Esophagus squamous epithelium (tissue), 5 donors: ENCODE measurements at places on chromosomes 3 and 15. TPM values are rescaled to one million over a fixed set of nuclear protein-coding genes. Genes with fewer than 3 reads are reported as not detected.

SLC15A2 gene
- total RNA-seq = 4.9 TPM

DLEC1 gene
- total RNA-seq = not detected

IFT80 gene
- 10.8 TPM for total RNA-seq

CTNNB1 gene
- 430 TPM for total RNA-seq

STRC gene
- not detected for total RNA-seq

SENP8 gene
- 2.8 TPM for total RNA-seq

C3orf20 gene
- total RNA-seq = not detected

SPSB4 gene
- total RNA-seq = not detected

CORO2B gene
- total RNA-seq = 0.19 TPM

CACNA2D3 gene
- total RNA-seq = 3.4 TPM

CHRM5 gene
- not detected for total RNA-seq

SYNPR gene
- total RNA-seq = not detected

C3orf22 gene
- total RNA-seq = not detected

DNA sequence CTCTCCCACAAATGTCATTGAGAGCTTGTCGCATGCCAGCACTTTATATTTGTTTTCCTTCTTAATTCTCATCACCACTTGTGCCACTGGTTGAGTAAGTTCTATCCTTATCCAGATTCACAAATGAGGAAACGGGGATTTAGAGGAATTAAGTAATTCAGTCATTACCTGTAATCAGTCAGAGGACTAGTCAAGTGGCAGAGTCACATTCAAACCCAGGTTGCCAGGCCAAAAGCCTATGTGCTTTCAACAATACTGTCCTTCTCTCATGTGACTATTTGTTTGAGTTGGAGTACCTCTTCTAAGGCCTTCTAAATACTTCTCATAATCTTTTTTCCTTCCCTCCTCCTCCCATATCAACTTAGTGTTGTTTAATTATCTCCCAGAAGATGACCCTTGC, 76.9 kb downstream of the THRB start:
- H3K36me3 ChIP-seq = no peaks in the 10 kb centered on the region
- H3K4me1 ChIP-seq = peaks cover 9% of the 10 kb centered on the region
- H3K27me3 ChIP-seq = no peaks in the 10 kb centered on the region

GRCh38 chr15:38593524-38593923, 28.9 kb upstream of the RASGRP1 start:
- DNase-seq = no peak
- H3K4me3 ChIP-seq = no peak overlapping the region
- H3K4me1 ChIP-seq = peaks cover 7% of the 10 kb centered on the region
- no peaks in the 10 kb centered on the region for H3K36me3 ChIP-seq

DNA sequence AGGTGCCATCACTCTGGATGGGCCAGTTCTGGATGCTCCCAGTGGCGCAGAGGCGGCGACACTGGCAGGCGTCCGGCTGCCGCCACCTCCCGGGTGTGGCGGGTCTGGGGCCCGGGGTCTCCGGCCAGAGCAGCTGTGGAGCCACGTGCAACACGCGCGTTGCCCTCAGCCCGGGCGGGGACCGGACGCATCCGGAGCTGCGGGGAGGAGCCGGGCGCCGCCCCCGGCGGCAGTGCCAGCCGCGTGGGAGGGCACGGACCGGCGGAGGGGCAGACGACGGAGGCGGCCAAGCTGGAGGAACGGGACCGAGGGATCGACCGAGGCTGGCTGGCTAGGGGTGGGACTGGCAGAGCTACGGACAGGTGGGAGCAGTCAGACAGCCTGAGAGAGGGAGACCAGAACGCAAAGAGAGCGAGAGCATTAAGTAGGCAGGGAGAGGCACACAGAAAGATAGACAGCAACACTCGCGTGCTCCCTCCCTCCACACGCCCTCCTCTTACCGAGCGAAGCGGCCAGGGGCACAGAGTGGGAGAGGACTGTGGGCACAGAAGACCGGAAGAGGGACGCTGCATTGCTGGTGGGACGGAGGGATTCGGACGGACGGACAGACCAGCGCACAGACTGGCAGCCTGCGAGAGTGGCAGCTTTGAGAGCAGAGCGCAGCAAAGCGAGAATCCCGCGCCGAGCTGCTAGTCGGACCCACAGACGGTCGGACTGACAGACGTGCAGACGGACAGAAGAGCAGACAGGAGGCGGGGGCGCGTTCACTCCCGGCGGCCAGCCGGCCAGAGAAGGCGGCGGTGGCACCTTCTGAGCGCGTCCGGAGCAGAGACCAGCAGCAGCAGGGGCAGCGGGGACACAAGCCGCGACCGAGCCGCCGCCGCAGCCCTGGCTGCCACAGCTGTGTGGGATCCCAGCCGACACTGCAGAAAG, at the start of gene ARPP21:
TSS of gene ARPP21 (plus strand) at position 272 of the 933 bp plus-strand sequence. CDS start 42,227 bp downstream, outside the sequence.
- H3K4me3 ChIP-seq = peak within 1 kb of the TSS; percentile 2
- no peak within 1 kb of the TSS for H3K27ac ChIP-seq
- peaks cover 47% of the 10 kb centered on the region for H3K27me3 ChIP-seq
- no peak for DNase-seq
- H3K36me3 ChIP-seq = no peaks in the 10 kb centered on the region

- H3K27ac ChIP-seq = no peak overlapping the region
- H3K36me3 ChIP-seq = peaks cover 16% of the 10 kb centered on the region
- no peak for DNase-seq
- H3K4me1 ChIP-seq = no peaks in the 10 kb centered on the region
- no peaks in the 10 kb centered on the region for H3K27me3 ChIP-seq
These were observed 95.3 kb downstream of the SEC22A start for GRCh38 chr3:123296836-123297626.

- no peaks in the 10 kb centered on the region for H3K27me3 ChIP-seq
- no peaks in the 10 kb centered on the region for H3K36me3 ChIP-seq
- peak overlapping the region; percentile 80 for H3K4me3 ChIP-seq
- peak overlapping the region; percentile 89 for H3K27ac ChIP-seq
- DNase-seq = no peak
- H3K4me1 ChIP-seq = peaks cover 80% of the 10 kb centered on the region
These were observed 2.0 kb downstream of the MGLL start for GRCh38 chr3:127820221-127820825.

- H3K4me3 ChIP-seq = no peak overlapping the region
- H3K27me3 ChIP-seq = no peaks in the 10 kb centered on the region
- no peaks in the 10 kb centered on the region for H3K36me3 ChIP-seq
These were observed 175.0 kb downstream of the CFAP20DC start for GRCh38 chr3:58874795-58875194.

GRCh38 chr15:60496853-60497252, 17.9 kb upstream of the ICE2 start:
- peaks cover 76% of the 10 kb centered on the region for H3K36me3 ChIP-seq
- H3K27me3 ChIP-seq = no peaks in the 10 kb centered on the region
- H3K27ac ChIP-seq = no peak overlapping the region
- no peak for DNase-seq

- no peaks in the 10 kb centered on the region for H3K36me3 ChIP-seq
- no peaks in the 10 kb centered on the region for H3K27me3 ChIP-seq
- DNase-seq = no peak
These were observed 48.0 kb downstream of the EHHADH start for GRCh38 chr3:185205865-185206264.

- no peak overlapping the region for H3K4me3 ChIP-seq
- no peaks in the 10 kb centered on the region for H3K36me3 ChIP-seq
- no peak overlapping the region for H3K27ac ChIP-seq
- H3K4me1 ChIP-seq = no peaks in the 10 kb centered on the region
- DNase-seq = no peak
These were observed 1062.4 kb downstream of the FHIT start for GRCh38 chr3:60188803-60189202.

GRCh38 chr3:28835751-28836150, 445.1 kb upstream of the RBMS3 start:
- H3K36me3 ChIP-seq = no peaks in the 10 kb centered on the region
- no peaks in the 10 kb centered on the region for H3K4me1 ChIP-seq
- H3K27ac ChIP-seq = no peak overlapping the region
- H3K4me3 ChIP-seq = no peak overlapping the region

GRCh38 chr15:72042054-72042453, 75.9 kb downstream of the MYO9A start:
- no peak overlapping the region for H3K4me3 ChIP-seq
- no peaks in the 10 kb centered on the region for H3K27me3 ChIP-seq
- H3K4me1 ChIP-seq = no peaks in the 10 kb centered on the region
- no peak overlapping the region for H3K27ac ChIP-seq
- no peak for DNase-seq

- H3K4me1 ChIP-seq = no peaks in the 10 kb centered on the region
- H3K27ac ChIP-seq = no peak overlapping the region
- H3K27me3 ChIP-seq = no peaks in the 10 kb centered on the region
- no peak overlapping the region for H3K4me3 ChIP-seq
These were observed 28.1 kb upstream of the CCR2 start for GRCh38 chr3:46325645-46326300.

GRCh38 chr15:55475842-55476241, 32.2 kb downstream of the DNAAF4 start:
- H3K4me3 ChIP-seq = no peak overlapping the region
- no peaks in the 10 kb centered on the region for H3K36me3 ChIP-seq

DNA sequence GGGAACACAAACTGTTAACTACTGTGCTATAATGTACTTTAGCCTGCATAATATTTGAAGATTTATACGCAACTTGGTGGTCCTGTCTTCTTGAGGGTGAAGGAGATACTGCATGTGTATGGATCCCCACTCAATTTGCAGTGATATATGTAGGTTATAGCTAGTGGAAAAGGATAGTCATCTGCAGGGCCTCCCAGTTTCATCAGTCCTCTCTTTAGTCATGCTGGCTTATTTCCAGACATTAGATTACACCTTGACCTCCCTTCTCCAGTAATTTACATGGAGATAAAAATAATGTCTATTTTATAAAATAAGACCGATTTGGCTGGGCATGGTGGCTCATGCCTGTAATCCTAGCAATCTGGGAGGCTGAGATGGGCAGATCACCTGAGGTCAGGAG, 3.7 kb downstream of the NR1D2 start:
- DNase-seq = no peak
- no peaks in the 10 kb centered on the region for H3K36me3 ChIP-seq
- H3K27me3 ChIP-seq = no peaks in the 10 kb centered on the region
- no peak overlapping the region for H3K4me3 ChIP-seq

DNA sequence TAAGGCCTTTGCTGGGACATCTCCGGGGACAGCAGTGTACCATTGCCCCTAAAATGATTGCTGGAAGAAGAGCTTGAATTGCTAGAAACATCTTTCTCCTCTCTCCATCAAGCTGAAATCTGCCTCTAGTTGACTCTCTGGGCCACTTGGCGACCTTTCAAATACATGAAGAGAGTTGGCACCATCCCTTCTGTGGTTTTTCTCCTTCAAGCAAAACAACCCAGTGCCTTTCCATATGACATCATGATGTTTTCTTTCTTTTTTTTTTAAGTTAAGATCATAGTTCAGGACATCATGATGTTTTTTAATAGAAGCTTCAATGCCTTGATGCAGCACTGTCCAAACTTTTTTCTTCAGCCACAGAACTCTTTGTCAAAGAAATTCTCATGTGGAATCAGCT, 144.0 kb upstream of the PTPRG start:
- no peak overlapping the region for H3K27ac ChIP-seq
- H3K4me3 ChIP-seq = no peak overlapping the region
- H3K27me3 ChIP-seq = no peaks in the 10 kb centered on the region
- DNase-seq = no peak
- no peaks in the 10 kb centered on the region for H3K36me3 ChIP-seq

DNA sequence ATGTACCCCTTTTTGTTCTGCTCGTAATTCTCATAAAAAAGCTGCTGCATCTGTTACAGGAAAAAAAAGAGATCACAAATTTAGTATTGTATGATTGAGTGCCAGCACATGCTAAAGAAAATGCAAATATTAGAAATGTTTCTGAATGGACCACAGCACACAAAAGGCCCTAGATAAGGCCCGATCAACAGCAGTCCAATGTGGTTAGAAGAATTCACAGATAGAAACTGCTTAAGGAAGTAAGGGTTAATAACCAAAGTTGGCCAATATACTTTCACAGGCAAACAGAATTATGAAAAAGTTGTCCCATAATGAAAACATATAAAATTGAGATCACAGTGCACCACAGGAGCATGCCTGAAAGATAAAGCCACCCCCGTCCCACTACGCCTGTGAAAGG, 72.9 kb downstream of the CHSY1 start:
- H3K4me1 ChIP-seq = peaks cover 13% of the 10 kb centered on the region
- H3K36me3 ChIP-seq = no peaks in the 10 kb centered on the region

DNA sequence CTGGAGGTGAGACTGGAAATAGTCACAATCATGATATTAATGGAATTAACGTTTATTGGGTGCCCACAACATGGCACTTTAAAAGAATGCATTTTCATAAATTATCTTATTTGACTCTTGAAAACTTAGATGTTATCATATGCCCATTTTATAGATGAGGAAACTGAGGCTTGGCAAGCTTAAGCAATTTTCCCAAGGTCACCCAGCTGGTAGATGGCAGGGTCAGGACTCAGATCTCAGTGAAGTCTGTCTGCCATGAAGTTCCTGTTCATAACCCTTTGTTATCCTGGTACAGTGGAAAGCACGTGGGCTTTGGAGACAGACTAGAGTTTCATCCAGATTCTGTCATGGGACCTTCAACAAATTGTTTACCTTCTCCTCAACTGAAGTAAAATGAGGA, 174.6 kb upstream of the NR2E3 start:
- H3K4me3 ChIP-seq = no peak overlapping the region
- H3K27ac ChIP-seq = no peak overlapping the region
- no peaks in the 10 kb centered on the region for H3K36me3 ChIP-seq
- no peaks in the 10 kb centered on the region for H3K4me1 ChIP-seq

GRCh38 chr3:180253283-180253682, 216.5 kb upstream of the PEX5L start:
- no peaks in the 10 kb centered on the region for H3K36me3 ChIP-seq
- H3K27me3 ChIP-seq = no peaks in the 10 kb centered on the region
- H3K27ac ChIP-seq = no peak overlapping the region
- H3K4me3 ChIP-seq = no peak overlapping the region
- no peaks in the 10 kb centered on the region for H3K4me1 ChIP-seq
- DNase-seq = no peak

DNA sequence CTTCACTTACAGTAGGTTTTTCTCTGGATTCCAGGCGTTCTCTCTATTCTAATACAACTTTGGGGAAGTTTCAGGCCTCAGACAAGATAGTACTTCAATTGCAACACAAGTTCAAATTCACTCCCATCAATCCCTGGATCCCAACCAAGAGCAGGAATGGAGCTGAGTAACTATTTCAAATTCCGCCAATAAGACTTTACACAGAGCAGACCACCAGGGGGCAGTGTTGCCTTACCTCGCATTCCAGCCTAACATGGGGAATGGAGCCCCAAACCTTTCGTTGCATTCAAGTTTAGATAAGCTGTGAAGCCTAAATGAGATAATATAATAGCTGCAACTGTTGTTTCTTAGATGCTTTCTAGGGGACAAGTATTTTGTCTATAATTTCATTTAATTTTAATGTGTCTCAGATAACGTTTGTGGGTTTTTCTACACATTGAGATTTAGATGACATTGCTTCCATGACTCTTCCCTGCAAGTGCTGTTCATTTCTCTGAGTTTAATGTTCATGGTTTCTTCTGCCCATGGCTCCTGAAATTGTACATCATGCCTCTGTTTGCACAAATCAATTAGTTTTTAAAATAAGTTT, 186.7 kb downstream of the NSUN3 start:
- no peaks in the 10 kb centered on the region for H3K36me3 ChIP-seq
- H3K27ac ChIP-seq = no peak overlapping the region
- H3K4me1 ChIP-seq = no peaks in the 10 kb centered on the region
- no peak overlapping the region for H3K4me3 ChIP-seq
- no peak for DNase-seq

- DNase-seq = no peak
- no peak overlapping the region for H3K4me3 ChIP-seq
- no peaks in the 10 kb centered on the region for H3K36me3 ChIP-seq
- H3K27me3 ChIP-seq = peaks cover 15% of the 10 kb centered on the region
These were observed 1.4 kb upstream of the HCN4 start for GRCh38 chr15:73370151-73370550.
